ENCODE measurements at places on chromosomes 12 and 14.

- no peak for DNase-seq
These were observed 143.8 kb downstream of the MED13L start for GRCh38 chr12:116133636-116134214.

- DNase-seq = no peak
These were observed 160.9 kb upstream of the ABCD2 start for GRCh38 chr12:39780411-39780912.

- DNase-seq = peak; percentile 62
These were observed 790 bp downstream of the SSH1 start for GRCh38 chr12:108856428-108857157.

DNA sequence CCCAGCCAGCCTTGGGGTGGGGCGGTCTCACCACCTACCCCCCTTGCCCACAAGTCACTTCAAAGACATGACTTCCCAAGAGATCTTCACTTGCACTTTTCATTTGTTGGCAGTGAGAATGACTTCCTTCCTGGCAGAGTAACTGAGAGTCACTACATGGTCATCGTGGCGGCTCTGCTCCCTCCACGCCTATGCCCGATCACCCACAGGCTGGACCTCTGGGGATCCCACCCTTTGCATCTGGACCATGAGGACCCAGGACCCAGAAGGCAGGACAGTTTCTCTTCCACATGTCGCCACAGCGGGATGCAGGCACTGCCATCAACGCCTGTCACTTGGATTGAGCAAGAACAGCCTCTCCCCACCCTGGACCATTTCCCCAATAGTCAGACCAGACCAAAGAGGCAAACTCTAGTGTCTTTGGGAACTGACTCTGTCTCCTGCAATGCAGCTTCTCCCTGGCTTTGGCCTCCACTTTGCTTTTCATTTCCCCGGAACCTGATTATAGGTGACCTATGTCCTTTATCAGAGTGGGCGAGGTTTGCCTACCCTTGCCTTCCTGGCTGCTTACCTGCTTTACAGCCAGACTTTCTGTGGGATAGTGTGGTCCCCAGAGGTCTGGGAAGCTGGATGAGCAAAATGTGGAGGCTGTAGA lies 3.6 kb downstream of the VDR start:
- DNase-seq = no peak

DNA sequence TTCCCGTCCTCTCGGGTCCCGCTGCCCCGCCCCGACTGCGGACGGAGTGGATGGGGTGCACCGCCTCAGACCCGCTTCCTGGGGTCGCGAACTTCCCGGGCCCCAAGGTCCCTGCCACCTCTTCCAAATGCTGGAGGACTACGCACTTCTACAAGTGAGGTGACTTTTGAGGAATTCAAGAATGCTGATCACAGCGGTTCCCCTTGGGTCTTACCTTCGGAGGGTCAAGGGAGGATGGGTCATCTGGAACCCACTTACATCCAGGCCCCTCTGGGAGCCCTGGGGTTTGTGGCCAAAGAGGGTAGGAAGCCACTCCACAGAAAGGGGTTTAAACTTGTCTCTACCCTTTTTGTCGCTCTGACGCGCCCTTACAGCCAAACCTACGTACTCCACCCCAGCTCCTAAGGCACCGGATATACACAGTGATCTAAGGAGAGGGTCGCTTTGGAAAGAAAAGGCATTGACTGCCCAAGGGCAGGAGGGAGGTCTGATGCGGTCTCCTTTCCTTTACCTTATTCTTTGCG lies 532 bp upstream of the PRKD1 start:
- no peak for DNase-seq

- no peak for DNase-seq
These were observed 31.2 kb upstream of the PLEKHG6 start for GRCh38 chr12:6279256-6279628.

GRCh38 chr12:15320881-15321280 lies 1.4 kb upstream of the PTPRO start:
- no peak for DNase-seq

DNA sequence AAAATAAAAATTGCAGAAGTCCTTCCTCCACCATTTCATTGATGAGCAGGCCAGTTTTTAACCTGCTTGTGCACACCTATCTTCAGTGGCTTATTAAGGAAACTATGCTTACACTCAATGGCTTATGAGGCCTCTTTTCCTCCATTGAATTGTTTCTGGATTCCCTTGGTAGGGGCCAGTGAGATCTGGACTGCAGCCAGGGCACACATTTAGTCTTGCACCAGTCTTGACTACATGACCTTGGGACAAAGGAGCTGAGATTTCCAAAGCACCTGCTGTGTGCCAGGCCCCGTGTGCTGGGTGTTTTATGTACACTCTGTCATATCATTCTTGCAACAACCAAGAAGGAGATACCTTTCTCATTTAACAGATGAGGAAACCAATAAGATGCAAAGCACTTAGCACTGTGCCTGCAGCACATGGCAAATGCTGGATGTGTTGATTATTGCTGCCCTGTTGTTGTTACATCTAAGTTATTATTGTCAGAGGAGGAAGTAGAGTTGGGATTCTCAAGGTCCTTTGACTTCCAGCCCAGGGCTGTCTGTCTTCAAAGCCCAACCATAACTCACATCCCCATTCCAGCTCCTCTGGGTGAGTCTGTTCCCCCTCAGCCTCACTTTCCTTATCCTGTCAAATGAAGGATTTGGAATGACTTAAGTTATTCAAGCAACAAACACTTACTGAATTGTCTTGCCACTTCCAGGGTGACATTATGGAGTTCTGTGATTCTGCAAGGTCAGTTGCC lies 31.6 kb upstream of the RIN3 start:
- DNase-seq = no peak

- peak; percentile 60 for DNase-seq
These were observed 30.5 kb downstream of the PPP2R5C start for GRCh38 chr14:101791919-101792572.

- DNase-seq = no peak
These were observed 578.6 kb downstream of the SLC16A7 start for GRCh38 chr12:60174476-60174875.

GRCh38 chr12:91685917-91686316 lies 459.7 kb downstream of the BTG1 start:
- DNase-seq = peak; percentile 61

GRCh38 chr12:85836197-85837090 lies at the start of gene RASSF9:
Gene RASSF9, minus strand, starts transcription at chr12:85836409. Its CDS starts 208 bp downstream, at chr12:85836201.
- DNase-seq = peak; percentile 46

DNA sequence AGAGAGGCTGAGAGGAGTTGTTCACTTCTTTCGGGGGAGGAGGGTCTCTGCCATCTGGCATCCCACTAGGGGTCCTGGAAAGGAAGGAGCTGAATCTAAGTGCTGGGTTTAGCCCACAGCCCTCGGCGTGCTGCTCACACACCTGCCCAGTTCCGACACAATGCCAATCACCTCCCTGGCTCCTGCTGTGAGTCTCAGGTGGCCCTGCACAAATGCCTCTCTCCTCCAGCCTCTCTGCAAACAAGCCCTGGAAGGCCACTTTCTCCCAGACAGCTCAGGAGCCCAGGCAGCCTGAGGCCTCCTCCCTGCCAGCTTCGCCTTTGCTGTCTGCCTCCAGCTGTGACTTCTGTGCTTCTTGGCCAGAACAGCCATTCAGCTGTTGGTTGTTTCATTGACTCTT lies 51.2 kb downstream of the SMIM41 start:
- DNase-seq = no peak

DNA sequence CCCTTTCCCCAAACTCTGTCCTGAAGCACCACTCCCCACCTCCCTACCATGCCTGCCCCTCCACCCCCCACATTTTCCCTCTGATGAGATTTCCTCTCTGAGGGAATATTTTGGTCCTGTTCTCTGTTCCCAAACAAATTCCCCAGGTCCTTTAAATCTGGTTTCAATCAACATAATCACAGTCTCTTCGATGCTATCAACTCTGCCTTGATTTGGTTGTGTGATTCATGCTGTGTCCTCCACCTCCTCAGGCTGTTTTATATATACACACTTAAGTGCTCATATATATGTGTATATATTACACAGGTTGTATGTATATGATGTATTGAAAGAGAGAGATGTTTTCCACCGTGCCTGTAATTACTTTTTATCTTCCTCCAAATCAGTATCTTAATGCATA lies 36.0 kb downstream of the NTF3 start:
- no peak for DNase-seq

DNA sequence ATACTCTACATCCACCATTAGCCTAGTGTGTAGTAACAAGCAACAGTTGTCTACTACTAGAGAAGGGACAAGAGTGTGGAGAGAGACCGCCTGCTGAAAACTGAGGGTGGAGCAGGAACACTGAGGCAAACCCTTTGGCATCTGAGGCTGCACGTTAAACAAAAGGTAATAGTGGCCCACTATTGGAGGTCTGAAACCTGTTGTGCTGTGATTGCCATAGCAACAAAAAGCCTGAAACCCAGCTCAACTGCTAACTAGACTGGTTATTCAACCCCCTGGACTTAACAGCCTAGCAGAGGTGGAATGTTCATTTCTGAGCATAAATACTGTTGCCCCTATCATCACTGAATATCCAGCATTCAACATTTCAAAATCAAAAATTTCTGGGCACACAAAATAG lies 43.0 kb downstream of the PPP4R4 start:
- no peak for DNase-seq

GRCh38 chr12:5391653-5392052 lies 40.3 kb upstream of the NTF3 start:
- DNase-seq = no peak

GRCh38 chr12:39616251-39616650 lies 3.4 kb downstream of the ABCD2 start:
- no peak for DNase-seq

- no peak for DNase-seq
These were observed 83.8 kb upstream of the VRK1 start for GRCh38 chr14:96713426-96713825.

- peak; percentile 61 for DNase-seq
These were observed 6.3 kb upstream of the ITGB7 start for GRCh38 chr12:53213348-53213747.

GRCh38 chr12:121250359-121250758 lies 40.4 kb downstream of the P2RX4 start:
- DNase-seq = no peak

DNA sequence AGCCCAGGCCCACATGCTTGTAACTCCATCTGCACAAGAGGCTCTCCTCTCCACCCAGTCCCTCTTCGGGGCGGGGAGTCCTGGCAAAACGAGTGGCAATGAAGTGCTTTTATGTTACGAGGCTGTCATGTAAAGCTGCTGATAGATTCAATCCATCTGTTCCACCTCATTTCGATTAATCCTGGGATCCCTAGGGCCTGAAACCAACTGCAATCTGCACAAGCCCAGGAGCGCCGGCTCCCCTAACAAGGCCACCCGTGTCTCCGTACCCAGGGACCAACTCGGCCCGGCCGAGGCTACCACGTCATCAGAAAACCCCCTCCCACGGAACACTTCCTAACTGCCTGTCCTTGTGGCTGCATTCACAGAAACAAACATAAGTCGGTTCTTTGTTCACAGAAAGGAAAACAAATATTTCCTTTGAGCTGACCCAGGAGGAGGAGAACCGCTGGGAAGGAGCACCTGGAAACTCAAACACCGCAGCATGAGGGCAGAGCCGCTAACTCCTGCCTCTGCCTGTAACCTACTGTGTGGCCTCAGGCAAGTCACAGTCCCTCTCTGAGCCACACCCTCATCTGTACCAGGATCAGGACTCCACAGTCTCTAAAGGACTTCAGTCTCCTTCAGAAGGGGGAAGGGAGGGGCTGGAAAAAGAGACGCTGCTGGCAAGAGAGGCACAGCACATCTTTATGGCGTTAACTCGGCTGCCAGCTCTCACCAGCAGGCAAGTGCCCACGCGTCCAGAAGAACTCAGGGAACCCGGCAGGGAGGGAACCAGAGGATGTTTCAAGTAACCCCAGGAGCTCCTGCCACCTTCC lies 47.8 kb downstream of the CCDC88C start:
- no peak for DNase-seq

DNA sequence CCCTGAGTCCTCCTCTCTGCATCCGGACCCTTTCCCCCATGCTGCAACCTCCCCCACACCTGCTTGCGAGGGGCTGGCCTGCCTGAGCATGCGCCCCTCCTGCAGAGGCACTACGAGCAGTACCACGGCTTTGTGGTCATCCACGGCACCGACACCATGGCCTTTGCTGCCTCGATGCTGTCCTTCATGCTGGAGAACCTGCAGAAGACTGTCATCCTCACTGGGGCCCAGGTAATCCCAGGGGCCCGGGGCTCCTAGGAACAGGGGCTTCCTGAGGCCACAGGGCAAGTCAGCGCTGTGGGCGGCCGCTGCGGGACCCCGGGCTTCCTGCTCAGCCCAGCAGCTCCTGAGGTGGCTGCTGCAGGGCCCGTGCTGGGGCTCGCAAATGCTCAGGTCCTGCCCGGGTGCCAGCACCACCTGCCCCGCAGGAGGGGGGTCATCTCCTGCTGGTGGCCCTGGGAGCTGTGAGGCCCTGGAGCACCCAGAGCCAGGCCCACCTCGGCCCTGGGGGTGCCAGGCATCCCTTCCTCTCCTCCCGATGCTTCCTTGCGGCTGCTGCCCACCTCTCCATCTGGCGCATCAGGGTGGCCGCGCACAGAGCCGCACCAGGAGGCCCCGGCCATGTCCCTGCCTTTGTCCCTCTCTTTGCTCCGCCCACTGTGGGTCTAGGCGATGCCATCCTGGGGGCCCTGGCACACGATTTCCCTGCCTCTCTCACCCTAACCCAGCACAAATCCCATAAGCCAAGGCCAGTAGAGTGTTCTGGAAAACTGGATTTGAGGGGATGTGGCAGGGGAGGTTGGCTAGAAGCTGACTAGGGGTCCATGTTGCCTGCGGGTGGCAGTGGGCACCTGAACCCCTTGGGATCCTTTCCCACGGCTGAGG lies 10.2 kb downstream of the ASPG start:
- DNase-seq = no peak

DNA sequence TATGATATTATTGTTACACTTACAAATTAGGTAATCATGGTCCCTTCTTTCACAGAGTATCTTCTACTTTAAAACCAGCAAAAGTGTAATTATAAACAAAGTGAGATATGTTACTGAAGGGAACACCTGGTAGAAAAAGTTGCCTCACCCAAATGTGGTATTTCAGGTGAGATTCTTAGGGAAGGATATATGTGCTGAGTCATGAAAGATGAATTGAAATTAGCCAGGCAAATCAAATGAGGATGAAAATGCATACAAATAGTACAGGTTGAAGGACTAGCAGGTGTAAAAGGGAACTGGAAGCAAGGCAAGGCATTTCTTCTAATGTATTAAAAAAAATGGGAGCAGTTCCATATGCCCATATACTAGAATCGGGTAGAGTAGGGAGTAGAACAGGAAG lies 220.9 kb downstream of the PRKD1 start:
- no peak for DNase-seq

- DNase-seq = no peak
These were observed 3.3 kb downstream of the CD4 start for GRCh38 chr12:6792522-6793201.

- peak; percentile 52 for DNase-seq
These were observed 303 bp downstream of the PUS7L start for GRCh38 chr12:43758247-43758727.

GRCh38 chr12:21526053-21526452 lies at the start of gene SPX:
Gene SPX, plus strand, starts transcription at chr12:21526296. Its CDS starts 177 bp downstream, at chr12:21526473.
- peak; percentile 61 for DNase-seq

GRCh38 chr12:113230315-113231234 lies 9.3 kb downstream of the TPCN1 start:
- no peak for DNase-seq

GRCh38 chr12:67981287-67982162 lies 7.7 kb upstream of the IFNG-AS1 start:
- peak; percentile 91 for DNase-seq

Data from HCEC 1CT (cell line).